ENCODE measurements at places on chromosomes 13 and 19.

GRCh38 chr13:39676315-39676876 is 20.9 kb downstream of the COG6 start:
- no peak for DNase-seq

DNA sequence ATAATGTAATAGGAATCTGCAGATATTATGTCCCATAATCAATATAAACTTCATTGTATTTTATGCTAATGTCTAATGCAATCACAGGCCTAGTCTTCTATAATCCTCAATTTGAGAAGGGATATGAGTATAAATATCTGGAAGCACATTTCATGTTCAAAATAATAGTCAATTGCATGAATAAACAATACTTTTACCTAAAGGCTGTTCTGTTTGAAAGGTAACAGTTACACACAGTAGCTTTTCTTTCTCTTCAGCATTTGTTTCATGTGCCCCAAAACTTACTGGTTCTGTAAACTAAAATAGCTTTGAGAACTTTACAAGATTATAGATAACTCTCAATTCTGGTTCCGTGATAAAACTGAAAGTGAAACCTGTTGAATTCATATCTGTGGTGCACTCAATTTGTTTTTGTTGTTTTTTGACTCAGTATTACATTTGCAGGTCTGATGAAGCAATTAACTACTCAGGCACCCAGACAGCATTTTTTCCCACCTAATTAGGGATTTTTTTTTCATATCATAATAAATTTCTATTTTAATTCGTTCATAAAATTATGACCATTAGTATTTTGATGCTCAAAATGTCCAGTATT is 1193.8 kb downstream of the SLITRK1 start:
- DNase-seq = no peak

DNA sequence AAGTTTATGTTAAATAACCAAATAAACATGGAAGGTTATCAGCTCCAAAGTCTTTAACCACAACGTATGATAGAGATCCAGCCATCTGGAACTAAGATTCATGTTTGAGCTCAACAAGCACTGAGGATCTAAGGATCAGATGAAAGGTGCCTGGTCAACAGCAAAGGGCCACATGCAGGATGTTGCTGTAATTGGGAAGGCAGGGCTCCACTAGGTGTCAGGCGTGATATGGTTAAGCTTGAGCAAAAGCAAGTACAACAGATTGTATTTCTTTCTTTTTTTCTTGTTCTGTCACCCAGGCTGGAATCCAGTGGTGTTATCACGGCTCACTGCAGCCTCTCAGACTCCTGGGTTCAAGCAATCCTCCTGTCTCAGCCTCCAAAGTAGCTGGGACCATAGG is 12.0 kb downstream of the EBPL start:
- DNase-seq = no peak

- no peak for DNase-seq
Observed at GRCh38 chr19:21134934-21135366, 6.9 kb upstream of the ZNF431 start.

- no peak for DNase-seq
Observed at GRCh38 chr13:48801255-48801654, 147.5 kb downstream of the CYSLTR2 start.

- no peak for DNase-seq
Observed at GRCh38 chr13:106911627-106912026, 343.7 kb upstream of the ARGLU1 start.

Data from neural crest cell (in vitro differentiated cells).